Hepatocyte (in vitro differentiated cells): ENCODE measurements at places on chromosomes 1 and 21. TPM values are rescaled to one million over a fixed set of nuclear protein-coding genes. Genes with fewer than 3 reads are reported as not detected.
A peak's percentile ranks its signal among the peaks of the same experiment; 100 is the strongest.

DNA sequence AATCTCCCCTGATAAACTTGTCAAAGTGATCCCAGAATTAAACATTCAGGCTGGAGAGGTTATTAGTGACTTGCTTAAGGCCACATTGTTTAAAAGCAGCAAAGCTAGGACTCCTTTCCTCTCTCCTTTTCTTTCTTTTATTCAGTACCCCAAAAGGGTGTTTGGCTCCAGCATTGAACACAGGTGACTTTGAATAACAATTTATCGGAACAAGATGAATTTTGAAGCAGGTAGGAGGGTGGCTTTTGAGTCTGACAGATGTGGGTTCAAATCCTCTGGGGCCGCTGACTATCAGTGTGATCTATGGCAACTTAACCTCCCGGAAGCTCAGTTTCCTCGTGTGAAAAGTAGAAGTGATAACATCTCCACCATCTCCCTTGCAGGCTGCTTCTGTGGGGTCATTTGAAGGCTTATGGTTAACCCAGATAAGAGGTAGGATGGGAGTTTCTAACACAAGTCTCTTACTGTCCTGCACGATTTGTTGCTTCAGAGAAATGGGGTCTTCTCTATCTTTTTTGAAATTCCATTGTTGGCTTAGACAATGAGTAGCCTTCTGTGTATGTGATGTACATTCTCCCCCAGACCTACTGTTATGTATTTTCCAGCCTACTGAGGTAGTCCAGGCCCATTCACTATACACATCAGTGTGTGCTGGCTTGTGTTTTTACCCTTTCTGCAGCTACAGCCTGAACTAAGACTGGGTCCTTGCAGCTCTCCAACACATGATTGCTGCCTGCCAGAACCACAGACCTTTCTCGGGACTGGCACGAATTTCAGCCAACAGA, 29.0 kb downstream of the JUN start:
- no peak for DNase-seq

DNA sequence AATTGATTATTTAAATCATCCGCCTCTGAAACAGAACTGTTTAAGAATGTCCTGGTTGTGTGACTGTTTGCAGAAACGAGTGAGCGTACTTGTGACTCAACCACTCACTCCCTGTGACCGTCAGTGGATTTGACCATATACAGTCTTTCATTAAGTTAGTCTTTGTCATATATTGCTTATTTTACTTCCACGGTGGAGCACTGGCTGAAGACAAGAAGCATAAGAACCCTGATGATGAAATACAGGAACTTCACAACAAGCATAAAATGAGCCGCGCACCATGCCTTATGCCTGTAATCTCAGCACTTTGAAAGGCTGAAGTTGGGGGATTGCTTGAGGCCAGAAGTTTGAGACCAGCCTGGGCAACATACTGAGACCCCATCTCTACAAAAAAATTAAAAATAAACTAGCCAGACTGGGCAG, 194.0 kb downstream of the TOMM20 start:
- no peak for DNase-seq

DNA sequence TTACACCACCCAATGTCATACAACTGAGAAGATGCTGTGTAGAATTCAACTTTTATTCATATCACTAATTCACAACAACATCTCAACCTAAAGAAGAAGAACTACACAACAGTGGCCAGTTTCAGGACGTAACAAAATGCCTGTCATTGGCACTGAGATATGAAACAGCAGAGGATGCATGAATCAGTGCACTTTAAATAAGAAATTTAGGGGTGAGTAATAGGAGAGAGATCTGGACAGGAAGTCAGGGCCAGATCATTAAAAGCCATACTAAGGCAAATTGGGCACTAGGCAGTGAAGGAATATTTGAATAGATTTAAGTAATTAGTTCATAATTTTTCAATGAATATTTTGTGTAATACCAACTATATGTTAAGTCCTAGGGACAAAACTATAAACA, 510.5 kb downstream of the PLPP3 start:
- no peak for DNase-seq

GRCh38 chr1:226405411-226405988, 2.4 kb downstream of the PARP1 start:
- no peak for DNase-seq

- no peak for DNase-seq
Measured at GRCh38 chr1:47663286-47663685, 225.4 kb downstream of the FOXD2 start.

DNA sequence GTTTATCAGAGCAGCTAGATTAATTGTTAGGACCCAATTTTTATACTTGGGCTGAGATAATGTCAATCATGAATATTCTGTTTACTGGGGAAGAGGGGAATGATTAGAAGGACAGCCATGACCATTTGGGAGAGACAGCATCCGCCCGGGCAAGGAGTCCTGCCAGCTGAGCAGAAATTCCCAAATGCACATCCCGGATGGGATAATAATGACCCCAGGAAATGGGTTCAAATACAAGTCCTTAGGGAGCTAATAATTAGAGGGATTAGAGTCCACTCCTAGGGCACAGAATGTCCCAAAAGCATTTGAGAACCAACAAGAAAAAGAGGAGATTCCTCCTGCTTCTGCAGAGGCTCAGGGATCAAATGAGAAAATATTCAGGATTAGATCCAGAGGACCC, 115.9 kb downstream of the LRRC53 start:
- DNase-seq, result no peak

GRCh38 chr1:166080277-166080966, 86.4 kb downstream of the FAM78B start:
- DNase-seq, result no peak

DNA sequence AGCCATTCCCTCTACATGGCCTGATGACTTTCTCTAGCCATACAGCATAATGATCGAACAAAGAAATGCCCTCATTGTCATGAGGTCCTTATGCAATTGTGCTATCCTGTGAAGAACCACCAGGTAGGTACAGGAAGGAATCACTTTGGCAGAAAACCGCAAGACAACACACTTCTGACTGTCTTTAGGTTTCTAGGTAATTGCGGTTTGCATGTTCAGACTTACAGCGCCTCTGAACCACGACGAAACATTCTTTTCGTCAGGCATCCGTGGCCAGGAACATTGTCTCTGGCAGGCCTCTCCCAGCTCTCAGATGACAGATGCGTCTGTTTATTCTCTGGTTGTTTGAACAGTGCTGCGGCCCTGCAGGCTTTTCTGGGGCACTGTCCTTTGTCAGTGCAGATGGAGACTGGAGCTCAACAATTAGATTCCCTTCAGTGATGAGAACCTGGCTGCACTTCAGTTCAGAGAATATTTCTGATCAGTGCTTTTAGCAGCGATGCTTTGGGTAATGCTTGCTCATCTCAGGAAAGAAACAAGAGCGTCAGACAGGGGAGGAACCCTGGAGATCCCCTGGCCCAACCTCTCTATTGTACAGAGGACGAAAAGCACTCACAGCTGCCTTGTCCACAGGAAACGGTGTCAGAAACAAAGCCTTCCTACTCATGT, 63.4 kb downstream of the B3GALT5 start:
- DNase-seq, result peak; percentile 73

- no peak for DNase-seq
Measured at GRCh38 chr1:204858363-204858821, 12.3 kb upstream of the NFASC start.

GRCh38 chr1:113780374-113781146, 21.3 kb upstream of the PHTF1 start:
- no peak for DNase-seq

DNA sequence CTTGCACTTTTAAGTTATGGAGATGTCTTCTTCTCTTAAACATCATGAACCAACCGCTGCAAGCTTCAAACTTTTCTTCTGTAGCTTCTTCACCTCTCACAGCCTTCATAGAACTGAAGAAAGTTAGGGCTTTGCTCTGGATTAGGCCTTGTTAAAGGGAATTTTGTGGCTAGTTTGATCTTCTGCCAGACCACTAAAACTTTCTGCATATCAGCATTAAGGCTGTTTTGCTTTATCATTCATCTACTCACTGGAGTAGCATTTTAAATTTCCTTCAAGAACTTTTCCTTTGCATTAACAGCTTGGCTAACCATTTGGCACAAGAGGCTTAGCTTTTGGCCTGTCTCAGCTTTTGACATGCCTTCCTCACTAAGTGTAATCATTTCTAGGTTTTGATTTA, 43.0 kb upstream of the RGL1 start:
- no peak for DNase-seq

- DNase-seq, result peak; percentile 91
Measured at GRCh38 chr1:26697978-26698849, 2.4 kb downstream of the ARID1A start.

- DNase-seq, result no peak
Measured at GRCh38 chr1:43184388-43184787, 12.3 kb downstream of the CFAP57 start.

DNA sequence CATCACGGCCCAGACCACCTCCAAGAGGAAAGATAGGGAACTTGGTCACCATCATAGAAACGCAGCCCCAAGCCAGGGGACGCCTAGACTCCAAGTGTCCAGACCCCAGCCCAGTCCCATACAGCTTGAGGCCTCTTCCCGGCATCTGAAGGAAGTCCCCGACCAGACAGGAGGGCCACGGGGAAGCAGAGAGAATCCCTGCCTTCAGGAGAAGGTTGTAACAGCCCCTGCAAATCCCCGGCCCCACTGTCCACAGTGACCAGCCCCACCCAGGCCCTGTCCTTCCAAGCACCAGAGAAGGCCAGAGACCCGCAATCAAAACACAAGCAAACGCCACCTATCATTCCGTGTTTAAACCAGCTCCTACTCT, 1.7 kb downstream of the SLC19A1 start:
- no peak for DNase-seq

DNA sequence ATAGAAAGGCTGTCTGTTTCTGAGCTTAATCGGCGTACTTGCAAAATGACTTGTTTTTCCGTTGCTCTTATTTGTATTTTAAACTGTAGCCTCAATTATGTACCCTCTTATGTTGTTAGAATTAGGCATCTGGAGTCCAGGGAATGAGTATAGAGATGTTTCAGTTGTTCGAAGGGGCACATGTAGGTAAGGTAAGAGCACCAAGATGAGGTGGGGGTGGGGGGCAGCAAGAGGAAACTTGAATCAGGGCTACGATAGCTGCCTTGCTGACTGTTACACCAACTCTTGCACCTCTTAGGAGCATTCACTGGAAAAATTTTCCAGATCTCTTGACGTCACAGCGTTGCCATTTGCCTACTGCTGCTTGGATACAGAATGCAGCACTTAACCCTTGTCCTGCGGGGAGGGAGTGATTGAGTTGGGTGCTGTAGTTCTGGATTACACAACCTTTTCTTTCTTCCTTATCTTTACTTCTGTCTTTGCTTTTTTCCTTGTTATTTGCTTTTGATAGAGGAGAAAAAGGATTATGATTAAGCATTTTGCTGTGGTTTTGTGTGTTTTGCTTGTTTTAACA, 3.2 kb downstream of the ATP1B1 start:
- DNase-seq, result peak; percentile 93

GRCh38 chr1:34370748-34371147, 194.0 kb downstream of the C1orf94 start:
- no peak for DNase-seq

DNA sequence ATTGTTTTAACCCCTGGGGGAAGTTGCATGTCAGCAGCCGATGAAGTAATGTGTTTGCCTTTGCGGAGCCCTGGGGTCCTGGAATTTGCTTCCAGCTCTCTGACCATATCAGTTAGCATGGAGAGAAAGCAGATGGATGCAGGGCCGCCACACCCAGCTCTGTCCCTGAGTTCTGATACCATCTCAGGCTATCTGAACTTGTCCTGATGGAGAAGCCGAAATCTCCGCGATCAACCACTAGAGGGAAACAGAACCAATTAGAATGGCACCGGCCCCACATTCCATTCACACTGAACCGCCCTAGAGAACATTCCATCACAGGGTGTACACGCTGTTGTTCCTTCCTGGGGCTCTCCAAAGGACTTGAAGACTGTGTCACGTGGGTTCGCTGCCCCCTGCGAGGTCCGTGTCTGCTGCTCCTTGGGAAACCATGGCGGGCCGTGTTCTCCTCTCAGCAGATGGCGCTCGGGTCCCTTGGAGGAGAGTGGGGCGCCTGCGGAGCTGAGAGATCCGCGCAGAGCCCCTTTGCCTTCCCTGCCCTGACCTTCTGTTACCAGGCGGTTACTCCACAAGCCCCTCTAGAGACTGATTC, 75.4 kb downstream of the ABCA4 start:
- DNase-seq, result peak; percentile 94

DNA sequence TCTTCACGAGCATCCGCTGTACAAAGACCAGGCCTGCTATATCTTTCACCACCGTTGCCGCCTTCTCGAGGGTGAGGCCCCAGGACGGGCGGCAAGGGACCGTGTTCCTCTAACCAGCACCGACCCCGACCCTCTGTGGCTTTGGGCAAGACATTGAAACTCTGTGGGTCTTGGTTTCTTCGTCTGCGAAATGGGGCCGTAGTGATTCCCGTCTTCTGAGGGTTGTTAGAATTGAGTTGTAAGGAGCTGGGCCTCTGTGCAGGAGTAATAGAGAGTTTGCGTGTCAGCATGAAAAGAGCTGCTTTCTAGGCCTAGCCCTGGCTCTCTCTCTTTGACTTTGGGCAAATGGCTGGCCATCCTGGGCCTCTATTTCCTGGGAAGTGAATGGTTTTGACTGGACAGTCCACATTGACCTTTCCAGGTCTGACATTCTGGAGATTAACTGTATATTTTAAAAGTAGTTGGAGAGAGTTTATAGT, 591 bp downstream of the MRPL37 start:
- DNase-seq, result no peak

DNA sequence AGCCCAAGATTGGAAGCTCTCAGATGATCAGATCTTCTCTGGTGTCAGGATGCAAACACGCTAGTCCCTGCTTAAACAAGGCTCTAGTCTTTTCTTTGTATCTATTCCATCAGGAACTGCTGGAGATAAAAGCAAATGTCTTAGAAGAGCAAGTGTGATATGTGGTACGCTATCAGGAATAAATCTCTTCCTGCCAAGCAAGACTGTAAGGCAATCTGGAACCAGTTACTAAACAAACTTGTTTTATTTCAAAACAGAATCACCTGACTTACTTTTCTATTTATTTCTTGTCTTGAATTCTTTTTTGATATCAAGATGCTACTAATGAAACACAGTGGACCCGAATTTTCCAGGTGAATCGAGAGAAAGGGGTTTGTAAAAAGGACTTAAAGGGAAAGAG, 139.9 kb upstream of the ZNF644 start:
- DNase-seq, result no peak

FMO3 gene
- 0.49 and 0.52 TPM in 2 replicates for polyA plus RNA-seq

XCL1 gene
- 0.24 and 0.89 TPM in 2 replicates for polyA plus RNA-seq

GPR157 gene
- 6.9 and 14.4 TPM in 2 replicates for polyA plus RNA-seq

CADM3 gene
- polyA plus RNA-seq, result 0.69 and 0.77 TPM in 2 replicates

CYYR1 gene
- polyA plus RNA-seq, result 4.9 and 6.6 TPM in 2 replicates

LAMC1 gene
- polyA plus RNA-seq, result 78.4 and 86.3 TPM in 2 replicates
